Esophagus muscularis mucosa (tissue), 4 donors: ENCODE measurements at places on chromosomes 3 and 15. TPM values are rescaled to one million over a fixed set of nuclear protein-coding genes. Genes with fewer than 3 reads are reported as not detected.
A peak's percentile ranks its signal among the peaks of the same experiment; 100 is the strongest.

GRCh38 chr3:127004641-127005397, 21.9 kb downstream of the PLXNA1 start:
- no peak overlapping the region for H3K27ac ChIP-seq
- no peak overlapping the region for H3K4me3 ChIP-seq
- no peak for DNase-seq
- H3K4me1 ChIP-seq, result peaks cover 52% of the 10 kb centered on the region
- H3K27me3 ChIP-seq, result no peaks in the 10 kb centered on the region

DNA sequence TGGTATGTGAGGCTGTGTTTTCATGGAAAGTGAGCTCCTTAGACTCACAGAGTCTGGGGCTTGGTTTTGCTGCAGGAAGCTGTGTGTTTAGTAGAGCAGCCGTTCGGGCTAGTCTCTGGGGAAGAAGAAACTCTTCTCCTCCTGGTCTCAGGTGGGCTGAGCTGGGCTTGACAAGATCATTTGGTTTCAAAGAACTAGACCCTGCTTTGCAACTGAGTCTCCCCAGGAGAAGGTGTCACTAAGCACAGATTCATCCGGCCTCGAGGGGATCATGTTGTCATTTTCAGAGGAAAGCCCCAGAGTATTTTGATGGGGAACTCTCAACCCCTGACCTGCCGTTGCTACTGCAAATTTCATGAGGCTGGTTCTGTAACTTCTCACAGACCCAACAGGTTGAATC, 188.5 kb downstream of the FAM43A start:
- H3K27me3 ChIP-seq, result no peaks in the 10 kb centered on the region
- H3K4me1 ChIP-seq, result peaks cover 48% of the 10 kb centered on the region
- peak; percentile 5 for DNase-seq

- H3K4me1 ChIP-seq, result peaks cover 6% of the 10 kb centered on the region
- no peaks in the 10 kb centered on the region for H3K36me3 ChIP-seq
- H3K4me3 ChIP-seq, result no peak overlapping the region
- no peaks in the 10 kb centered on the region for H3K27me3 ChIP-seq
- peak overlapping the region; percentile 23 for H3K27ac ChIP-seq
- DNase-seq, result no peak
Observed at GRCh38 chr3:15361494-15362214, 29.3 kb upstream of the SH3BP5 start.

DNA sequence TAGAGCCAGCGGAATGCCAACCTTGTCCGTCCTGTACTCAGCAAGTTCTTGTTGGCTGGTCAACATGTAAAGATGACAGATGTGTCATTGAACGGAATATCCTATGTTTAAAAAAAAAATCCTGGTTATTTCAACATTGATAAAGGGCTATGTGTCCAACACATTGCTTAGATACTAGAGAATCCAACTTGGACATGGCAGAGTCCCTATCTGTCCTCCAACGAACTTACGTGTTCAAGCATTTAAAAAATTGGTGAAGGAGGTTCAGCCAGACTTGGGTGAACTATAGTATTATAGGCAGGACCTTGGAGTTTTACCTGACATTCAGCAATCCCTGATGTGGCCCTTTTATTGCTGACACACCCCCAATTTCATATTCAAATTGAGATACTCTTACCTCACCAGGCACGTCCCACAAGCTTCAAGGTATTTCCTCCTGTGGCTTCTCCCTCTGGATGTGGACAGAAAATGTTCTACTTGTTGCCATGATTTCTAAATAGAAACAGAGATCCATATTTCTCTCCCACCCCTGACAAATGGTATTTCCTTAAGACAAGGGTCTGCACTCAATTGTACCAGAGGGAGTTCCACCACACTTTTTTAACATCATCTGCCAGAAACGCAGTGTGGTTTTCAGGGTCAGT, 207.7 kb upstream of the TPM1 start:
- no peak for DNase-seq
- no peaks in the 10 kb centered on the region for H3K27me3 ChIP-seq
- no peak overlapping the region for H3K27ac ChIP-seq
- H3K36me3 ChIP-seq, result peaks cover 9% of the 10 kb centered on the region
- H3K4me3 ChIP-seq, result no peak overlapping the region

Gene GOLGA8G
- 0.17 TPM for total RNA-seq

Gene XPC
- 38.2 TPM for total RNA-seq

Gene ZBBX
- total RNA-seq, result not detected
